ENCODE measurements at places on chromosomes 2 and 18.

GRCh38 chr2:118121101-118121500 is 32.8 kb downstream of the INSIG2 start:
- DNase-seq, result no peak

DNA sequence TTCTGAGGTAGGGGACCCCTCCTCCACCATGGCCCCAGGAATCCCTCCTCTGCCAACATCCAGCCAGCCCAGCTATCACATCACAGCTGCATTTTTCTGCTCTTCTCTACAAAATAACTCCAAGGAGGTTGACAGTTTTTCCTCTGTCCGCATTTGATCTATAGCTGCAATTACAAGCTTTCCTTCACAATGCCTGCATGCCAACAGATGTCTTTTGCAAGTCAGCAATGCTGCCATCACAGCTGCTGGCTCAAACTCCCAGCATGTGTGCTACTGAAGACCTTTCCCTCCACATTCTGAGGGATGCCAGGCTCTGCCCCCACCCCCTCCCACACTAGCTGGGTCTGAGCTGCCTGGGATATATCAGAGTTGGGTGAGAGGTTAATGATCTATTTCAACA is 51.7 kb downstream of the MCFD2 start:
- no peak for DNase-seq

DNA sequence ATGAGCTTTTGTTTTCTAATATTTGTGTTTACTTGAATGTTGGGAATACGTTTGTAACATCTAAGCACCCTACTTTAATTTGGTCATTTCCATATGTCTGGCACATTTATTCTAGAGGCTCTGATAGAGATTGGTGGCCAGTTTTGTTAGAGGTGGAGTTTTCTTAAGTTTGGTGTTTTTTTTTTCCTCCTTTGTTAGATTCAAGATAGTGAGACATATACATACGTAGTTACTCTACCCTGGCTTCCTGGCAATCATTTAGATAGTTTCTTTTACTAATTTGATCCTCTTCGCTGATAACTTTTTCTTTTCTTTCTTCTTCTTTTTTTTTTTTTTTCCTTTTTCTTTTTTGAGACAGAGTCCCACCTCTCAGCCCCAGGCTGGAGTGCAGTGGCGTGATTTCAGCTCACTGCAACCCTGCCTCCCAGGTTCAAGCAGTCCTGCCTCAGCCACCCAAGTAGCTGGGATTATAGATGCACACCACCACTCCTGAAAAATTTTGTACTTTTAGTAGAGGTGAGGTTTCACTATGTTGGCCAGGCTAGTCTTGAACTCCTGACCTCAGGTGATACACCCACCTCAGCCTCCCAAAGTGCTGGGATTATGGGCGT is 26.6 kb downstream of the SMCHD1 start:
- DNase-seq, result no peak

- DNase-seq, result no peak
These were observed 25.4 kb upstream of the SPOPL start for GRCh38 chr2:138476186-138476585.

DNA sequence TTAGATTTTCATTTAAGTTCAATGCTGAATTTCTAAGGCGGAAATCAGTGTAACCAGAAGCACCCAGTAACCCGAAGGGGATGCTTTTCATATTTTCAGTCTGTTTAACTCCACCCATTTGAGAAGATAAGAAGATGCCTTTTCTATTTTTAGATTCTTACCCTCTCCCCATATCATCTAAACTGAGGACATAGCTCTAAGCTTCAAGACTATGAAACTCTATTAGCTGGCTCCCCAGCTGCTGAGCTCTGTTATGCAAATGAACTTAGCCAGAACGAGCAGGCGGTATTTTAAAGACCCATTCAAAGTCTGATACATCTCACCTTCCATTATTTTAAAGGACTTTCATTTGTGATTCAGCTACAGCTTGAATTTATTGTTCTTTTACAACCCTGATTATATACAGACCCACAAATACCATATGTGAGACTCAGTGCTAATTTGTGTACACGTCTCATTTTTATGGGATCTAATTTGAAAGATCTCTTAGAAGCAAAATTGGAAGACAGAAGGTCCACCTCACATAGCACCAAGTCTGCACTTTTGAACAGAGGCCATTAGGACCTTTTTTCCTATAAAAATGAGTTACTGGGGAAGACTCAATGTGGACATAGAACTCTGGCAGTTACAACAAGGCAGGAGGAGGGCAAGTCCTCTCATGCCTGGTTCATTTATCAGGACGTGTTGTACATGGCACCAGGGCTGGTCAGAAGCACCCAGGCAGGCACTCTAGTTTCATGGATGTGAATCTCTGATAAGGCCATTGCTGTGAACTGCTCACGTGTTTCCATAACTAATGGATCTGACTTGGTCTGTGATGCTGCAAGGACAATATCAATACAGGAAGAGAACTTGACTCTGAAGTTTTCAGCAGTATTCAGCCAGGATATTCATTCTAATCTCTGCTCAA is 16.3 kb downstream of the CDC42EP3 start:
- DNase-seq, result no peak

- no peak for DNase-seq
These were observed 9.0 kb upstream of the SFXN5 start for GRCh38 chr2:73080321-73081131.

- no peak for DNase-seq
These were observed 2.3 kb downstream of the MSL3B start for GRCh38 chr2:233865838-233866237.

DNA sequence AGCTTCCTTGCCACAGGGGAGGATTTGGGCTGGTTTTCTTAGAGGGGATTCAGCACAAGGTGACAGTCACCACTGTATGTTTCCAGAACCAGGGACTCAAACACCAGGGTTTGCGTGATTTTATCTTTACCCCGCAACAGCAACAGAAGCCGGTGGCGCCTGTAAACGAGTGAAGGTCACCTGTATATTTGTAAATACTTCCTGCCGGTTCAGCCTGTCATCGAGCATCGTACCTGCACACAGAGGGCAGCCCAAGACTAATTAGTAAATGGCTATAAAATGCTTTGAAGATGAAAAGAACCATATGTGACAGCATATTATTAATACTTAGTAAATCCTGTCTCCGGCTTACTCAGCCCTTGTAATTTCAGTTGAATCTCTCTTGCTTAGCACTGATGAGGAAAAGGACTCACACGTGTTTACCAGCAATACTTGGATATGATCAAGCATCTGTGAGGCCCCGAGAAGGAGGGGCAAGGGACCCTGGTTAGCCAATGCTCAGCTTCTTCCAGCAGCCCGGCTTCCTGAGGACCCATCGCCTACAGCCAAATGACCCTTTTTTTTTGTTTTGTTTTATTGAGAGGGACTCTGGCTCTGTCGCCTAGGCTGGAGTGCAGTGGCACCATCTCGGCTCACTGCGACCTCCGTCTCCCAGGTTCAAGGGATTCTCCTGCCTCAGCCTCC is 51.3 kb upstream of the FOSL2 start:
- DNase-seq, result no peak

- no peak for DNase-seq
These were observed 178.5 kb downstream of the ERBB4 start for GRCh38 chr2:212360068-212360460.

DNA sequence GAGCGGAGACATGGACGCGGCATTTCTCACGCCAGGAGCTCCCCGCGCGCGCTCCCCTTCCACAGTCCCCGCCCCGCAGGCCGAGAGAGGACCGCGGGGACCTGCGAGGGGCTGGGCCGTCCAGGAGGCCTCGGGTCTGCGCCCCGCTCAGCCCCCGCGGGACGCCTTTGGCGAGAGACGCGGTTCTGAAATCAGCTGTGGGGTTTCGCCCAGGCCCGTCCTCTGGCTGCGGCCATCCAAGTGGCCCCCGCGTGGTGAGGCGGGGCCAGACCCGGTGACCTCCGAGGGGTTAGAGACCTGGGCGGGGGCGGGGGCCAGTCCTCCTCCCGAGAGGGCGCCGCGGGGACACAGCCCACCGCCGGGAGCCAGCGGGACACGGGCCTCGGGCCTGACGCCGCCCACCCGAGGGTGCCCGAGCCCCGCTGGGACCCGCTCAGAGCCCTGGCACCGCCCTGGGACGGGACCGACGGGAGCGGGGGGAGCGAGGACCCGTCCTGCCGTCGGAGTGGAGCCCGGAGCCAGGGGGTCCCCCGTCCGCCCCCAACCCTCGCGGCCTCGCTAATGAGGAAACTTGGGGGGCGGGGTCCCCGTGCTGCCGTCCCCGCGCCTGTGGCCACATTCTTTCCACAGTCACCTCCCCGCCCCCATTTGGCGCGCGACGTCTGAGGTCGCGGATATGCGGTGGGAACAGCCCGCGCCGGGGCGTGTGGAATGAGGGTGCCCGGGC is 6.1 kb upstream of the SALL3 start:
- DNase-seq, result no peak

- DNase-seq, result no peak
These were observed 1144.8 kb upstream of the FANCL start for GRCh38 chr2:59385971-59386370.

DNA sequence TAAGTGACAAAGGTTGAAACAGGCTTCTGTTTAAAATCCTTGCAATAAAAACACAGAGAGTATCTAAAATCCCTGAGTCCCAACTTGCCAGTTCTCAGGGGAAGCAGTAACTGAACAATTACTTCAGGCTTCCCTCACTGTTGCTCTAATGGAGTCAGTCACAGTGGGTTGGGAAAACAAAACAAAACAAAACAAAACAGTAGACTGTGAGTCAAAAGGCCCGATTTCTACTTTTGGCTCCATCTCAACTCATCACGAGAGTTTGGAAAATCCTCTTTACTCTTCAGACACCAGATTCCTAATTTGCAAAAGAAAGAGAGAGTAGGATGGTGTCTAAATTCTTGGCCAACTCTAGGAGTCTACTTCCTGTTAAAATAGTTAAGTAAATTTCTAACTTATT is 1.1 kb downstream of the FSHR start:
- DNase-seq, result no peak

GRCh38 chr18:37505321-37505720 is 60.3 kb downstream of the CELF4 start:
- DNase-seq, result no peak

- no peak for DNase-seq
These were observed 330.3 kb downstream of the TNS1 start for GRCh38 chr2:217672472-217672871.

DNA sequence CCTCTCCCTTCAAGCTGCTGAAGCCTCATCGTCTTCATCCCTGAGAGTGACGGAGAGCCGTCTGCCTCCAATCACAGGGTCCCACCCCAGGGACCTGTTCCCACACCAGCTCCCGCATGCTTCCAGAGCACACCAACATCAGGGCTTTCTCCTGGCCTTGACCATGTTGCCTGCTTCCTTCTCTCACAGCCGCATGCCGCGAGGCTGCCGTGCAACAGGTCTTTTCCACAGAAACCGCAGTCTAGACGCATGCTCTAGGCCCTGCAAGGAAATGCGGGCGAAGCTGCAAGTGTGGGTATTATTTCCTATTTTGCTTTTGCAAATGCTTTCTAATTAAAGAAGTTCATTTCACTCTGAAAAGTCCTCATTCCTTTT is 277.8 kb downstream of the EIPR1 start:
- no peak for DNase-seq

DNA sequence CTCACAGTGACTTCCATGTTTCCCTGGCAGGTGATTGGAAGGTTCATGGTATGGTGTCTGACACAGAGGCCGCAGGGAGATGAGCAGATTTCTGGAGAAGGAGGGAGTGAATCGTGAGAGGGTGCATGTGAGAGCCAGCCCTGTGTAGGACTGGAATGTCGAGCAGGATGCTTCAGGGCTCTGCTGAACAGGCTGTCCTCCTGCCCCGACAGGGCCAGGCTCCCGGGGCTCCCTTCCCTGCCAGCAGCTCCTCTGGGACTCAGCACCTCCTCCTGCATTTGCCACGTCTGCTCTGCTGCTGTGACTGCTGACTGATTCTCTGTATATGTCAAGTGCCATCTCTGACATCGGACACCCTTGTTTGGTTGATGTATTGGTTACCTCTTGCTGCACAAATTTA is 38.5 kb upstream of the INHBB start:
- no peak for DNase-seq

DNA sequence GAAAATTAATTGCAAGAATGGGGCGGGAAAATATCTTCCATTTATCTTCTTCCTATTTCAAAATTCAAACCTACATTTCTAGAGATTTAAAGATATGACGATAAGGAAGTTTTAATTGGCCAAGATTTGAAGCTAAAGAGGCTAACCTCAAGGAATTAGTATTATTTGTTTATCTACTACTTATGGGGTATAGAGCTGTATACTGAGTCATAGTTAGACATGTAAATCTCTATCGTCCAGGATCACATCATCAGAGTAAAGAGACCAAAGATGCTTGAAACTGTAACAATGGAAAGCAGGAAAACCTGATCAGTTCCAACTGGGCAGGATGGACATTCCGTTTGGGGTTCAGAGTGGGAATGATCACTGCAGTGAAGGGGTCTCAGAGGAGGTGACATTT is 95.2 kb upstream of the KLF7 start:
- no peak for DNase-seq

DNA sequence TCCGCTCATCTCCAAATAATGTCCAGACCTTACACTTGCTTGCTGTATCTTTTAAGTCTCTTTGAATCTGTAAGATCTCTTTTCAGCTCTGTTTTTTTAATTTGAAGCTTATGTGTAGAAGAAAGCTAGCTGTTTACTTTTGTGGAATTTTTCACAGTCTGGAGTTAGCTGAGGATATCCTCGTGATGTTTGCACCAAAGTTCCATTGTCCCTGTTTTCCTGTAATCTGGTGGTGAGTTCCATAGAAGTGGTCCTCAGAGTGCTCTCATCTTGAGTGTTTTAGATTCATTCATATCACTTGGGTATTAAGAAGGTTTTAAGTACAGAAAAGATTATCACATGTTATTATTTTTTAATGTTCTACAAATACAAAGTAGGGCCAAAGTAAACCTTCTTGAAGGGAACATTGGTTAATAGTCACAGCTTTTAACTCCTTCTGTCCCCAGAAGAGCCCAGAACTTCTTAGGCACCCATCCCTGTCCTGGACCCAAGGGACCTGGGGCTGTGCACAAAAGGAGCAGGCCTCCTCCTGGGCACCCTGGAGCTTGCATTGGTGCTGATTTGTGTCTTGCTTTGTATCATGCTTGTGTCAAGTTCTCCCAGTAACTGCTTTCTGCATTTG is 15.0 kb downstream of the MLPH start:
- no peak for DNase-seq

DNA sequence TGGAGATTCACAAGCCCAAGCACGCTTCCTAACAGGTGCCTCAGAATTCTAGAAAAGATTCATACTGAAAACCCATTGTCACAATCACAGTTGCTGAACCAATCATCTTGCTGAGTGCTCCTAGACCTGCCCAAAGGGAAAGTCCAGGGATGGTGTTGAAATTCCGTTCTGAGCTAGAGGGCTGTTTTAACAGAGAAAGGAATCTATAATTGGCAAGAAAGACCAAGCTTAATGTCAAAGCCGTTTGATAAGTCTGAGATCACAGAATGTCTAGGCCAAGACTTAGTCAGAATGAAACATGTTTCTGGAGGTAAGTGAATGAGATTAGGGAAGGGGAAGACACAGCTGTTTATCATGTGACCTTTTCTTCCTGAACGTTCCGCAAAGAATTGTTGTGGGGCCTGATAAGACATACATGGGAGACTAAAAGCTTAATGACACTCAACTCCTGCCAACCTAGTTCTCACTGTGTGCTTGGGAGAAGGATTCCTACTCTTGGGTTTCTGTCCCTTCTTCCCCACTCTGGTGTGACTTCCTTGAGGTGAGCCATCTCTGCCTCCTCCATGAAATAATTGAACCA is 27.5 kb downstream of the PMAIP1 start:
- DNase-seq, result no peak

- DNase-seq, result no peak
These were observed 6.9 kb upstream of the KIF3C start for GRCh38 chr2:25989154-25989553.
